ENCODE measurements at places on chromosomes 1 and 21.

DNA sequence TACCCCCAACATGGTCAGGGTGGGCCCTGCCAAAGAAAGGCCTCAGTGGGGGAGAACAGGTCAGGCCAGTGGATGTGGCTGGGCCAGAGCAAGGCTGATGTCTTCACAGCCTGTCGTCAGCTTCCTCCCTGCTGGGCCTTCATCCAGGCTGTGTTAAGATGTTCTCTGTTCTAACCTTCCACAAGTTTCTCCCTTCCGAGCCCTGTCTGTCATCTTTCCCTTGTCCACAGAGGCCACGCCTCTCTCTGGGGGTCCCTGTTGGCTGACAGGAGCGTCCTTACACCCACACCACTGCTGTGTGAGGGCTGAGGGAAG, 36.2 kb downstream of the SIM2 start:
- DNase-seq = no peak

DNA sequence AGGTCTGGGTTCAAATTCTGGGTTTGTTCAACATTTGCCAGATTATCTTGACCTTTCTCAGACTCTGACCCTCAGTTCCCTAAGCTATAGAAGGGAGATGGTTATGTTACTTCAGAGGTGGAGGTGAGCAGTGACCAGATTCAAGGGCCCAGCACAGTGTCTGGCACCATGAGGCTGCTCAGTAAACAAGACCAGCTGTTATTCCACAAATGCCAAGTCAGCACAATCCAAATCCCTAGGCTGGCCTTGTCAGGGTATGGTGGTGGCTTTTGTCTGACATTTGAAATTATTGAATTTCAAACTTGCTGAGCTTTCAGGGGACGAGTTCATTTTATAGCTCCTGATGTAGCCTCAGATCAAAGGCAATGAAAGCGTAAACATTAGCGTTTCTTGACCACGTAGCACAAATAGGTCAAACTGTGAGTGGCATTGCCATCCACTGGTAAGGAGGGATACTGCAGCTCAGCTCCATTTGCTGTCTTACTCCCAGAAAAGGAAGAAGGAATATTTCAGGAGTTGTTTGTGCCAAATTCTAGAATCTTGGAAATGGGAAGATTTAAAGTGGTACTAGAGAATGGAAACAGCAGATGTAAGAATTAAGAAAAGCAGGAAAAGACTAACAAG, 94.3 kb upstream of the EDN2 start:
- DNase-seq = peak; percentile 27

GRCh38 chr1:16338961-16339360, 13.3 kb downstream of the FBXO42 start:
- no peak for DNase-seq

DNA sequence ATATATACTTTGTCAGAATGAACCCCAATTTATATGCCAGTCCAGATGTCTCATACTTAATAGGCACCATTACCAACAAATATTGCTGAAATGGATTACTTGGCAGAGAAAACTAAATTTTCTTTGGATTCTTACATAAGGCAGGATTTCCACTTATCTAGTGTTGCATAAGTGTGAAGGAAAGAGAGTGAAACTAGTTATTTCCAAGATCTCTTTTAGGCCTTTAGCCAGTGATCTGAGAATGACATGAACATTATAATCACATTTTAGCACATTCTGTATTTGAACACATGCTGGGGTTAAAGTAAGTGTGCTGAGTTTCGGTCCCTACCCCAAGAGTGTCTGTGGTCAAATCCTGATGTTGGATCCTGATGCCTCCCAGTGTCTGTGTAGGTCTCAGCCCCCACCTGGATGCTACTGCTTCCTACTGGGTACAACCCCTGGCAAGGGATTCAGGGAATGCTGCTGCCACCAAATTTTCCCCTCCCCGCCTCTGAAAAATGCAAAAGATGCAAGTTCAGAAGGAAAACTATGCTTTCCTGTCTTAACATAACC, 11.2 kb downstream of the DDAH1 start:
- no peak for DNase-seq

DNA sequence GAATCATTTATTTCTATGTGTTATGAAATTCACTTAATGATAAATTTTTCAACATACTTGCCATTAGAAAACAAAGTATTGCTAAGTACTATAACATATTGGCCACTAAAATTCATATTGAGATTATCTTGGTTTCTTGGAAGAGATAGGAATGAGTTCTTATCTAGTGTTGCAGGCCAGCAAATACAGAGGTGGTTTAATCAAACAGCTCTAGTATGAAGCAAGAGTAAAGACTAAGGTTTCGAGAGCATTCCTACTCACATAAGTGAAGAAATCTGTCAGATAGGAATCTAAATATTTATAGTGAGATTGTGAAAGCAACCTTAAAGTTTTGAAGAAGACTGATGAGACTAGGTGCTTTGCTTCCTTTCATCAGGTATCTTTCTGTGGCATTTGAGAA, 37.9 kb upstream of the FOXE3 start:
- no peak for DNase-seq

- no peak for DNase-seq
Measured at GRCh38 chr1:158577561-158577960, 2.1 kb downstream of the OR10X1 start.

- DNase-seq = no peak
Measured at GRCh38 chr1:110240476-110241210, 30.5 kb downstream of the KCNC4 start.

DNA sequence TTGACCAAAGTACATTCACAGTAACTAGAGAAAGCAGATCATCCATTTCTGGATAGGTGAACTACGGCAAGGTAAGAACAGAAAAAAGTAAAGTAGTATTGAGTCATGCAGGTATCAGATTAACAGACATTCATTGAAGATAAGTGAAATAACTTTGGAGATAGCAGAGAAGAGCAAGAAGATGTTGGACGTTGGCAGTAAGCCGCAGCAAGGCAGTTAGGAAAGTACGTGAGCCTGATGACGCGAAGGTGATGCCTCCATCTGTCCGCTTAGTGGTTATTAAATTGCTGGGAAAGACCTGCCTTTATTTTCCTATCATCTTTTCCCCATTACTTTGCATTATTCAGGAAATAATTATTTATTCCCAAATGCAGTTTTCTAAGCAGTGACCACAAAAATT, 24.9 kb upstream of the KIAA1614 start:
- no peak for DNase-seq

DNA sequence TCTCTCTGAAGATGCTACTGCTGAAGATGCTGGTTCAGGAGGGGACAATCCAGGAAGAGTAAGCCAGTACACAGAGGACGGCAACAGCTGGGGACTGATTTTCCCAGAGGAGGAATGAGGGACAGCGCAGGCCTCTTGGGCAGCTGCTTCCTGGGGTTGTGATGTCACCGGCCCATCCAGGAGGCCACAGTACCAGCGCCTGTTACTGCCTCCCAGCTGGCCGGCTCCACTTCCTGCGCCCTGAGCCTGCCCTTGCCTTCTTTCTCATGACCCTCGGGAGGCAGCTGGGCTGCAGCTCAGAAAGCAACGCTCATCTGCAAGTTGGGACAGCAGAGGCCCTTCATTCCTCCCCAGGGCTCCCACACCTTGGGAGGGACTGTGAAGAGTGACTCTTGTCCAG, 21.9 kb upstream of the ID3 start:
- peak; percentile 85 for DNase-seq

DNA sequence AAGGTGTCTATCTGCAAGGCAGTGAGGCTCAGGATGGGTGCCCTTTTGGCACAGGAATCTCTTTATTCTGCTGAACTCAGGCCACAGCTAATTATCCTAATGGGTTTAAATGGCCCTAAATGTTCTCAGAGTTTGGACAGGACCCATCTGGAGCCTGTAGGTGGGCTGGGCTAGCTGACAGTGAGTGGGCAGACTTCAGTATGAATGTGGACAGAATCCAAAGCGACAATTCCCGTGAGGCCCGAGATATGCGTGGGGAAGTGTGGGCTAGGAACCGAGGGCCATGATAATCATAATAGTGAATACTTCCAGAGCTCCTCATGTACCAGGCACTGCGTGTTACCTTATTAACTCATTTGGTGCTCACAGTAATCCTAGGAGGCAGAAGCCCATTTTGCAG, 165.3 kb downstream of the GRIK3 start:
- no peak for DNase-seq

DNA sequence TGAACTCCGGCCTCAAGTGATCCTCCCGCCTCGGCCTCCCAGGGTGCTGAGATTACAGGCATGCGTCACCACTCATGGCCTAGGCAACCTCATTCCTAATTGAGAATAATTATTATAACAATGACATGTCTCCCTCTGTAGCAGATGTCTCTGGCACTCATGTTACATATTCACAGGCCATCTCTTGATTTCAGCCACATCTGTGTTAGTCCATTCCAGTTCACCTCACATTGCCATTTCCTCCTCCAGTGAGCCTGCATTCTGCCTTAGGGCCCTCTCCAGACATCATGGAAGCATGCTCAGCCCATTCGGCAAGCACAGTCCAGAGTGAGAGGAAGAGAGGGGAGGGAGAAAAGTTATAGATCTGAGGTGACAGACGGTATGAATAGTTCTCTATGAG, 32.5 kb downstream of the CDKN2C start:
- DNase-seq = no peak

DNA sequence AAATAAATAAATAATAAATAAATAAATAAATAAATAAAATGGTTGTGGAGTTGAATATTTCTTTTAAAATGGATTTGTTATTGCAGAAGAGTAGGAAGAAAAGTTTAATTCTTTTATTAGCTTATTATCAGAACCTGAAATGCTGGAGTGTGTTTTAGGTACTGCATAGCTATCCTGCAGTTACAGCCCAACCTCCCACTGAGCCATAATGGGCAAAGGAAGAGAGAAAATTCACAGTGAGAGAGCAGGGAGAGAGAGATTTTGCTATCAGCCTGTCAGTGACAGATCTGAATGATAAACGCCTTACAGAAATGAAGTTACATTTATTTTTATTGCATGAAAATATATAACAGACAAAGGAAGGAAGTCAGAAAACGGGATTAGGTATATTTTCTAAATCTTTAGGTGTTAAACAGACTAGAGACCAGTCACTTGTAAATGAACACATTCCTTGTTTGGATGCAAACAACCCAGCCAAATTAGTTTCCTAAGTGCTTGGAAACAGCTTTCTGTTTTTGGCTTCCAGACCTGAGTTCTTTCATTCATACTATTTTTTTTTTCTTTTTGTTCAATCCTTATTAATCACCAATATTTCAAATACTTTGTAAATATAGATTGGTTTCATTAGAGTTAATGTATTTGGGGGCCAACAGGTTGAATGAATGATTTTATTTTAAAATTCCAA, 425.3 kb downstream of the USP25 start:
- DNase-seq = no peak

DNA sequence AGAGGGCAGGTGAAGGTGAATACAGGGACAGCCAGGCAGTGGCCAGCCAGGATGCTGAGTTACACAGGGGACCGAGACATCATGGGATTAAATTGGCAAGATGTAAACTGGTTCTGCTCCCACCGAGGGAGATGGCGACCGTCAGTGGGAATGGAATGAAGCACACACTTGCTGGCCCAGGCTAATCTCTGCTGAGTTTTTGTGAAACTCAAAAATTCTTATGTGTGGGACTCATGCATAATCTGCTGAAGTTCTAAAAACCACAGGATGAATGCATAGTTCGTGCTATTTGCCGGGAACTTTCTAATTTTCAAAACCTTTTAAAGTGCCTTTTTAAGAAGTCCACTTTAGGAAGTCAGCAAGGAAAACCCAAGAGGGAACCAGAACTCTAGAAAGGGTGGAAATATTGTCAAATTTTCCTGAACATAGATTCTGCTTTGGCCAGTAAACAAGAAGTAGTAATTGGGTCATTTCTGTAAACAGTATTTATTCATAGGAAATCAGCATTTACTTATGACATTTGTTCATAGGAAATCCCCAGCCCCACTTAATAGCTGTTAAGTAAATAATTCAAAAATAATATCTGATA, 85.4 kb upstream of the ROR1 start:
- no peak for DNase-seq

All from endothelial cell of umbilical vein (primary cell).